Breast epithelium (tissue), 4 donors: ENCODE measurements at places on chromosomes 5 and 9. TPM values are rescaled to one million over a fixed set of nuclear protein-coding genes. Genes with fewer than 3 reads are reported as not detected.

DNA sequence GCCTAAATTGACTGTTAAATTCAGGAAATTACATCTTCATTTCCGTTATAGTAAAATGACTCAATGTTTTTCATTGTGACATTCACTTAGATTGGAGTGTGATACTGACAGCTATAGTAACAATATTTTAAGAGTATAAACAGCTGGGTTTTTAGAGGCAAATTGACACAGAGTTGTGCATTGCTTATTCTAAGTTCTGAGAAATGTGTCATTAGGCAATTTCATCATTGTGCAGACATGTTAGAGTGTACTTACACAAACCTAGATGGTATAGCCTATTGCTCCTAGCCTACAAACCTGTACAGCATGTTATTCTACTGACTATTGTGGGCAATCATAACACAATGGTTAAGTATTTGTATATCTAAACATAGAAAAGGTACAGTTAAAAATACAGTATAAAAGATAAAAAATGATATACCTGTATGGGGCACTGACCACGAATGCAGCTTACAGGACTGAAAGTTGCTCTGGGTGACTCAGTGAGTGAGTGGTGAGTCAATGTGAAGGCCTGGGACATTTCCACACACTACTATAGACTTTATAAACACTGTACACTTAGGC, 132.7 kb downstream of the PDE4D start:
- no peak for DNase-seq
- no peaks in the 10 kb centered on the region for H3K36me3 ChIP-seq
- no peaks in the 10 kb centered on the region for H3K27me3 ChIP-seq
- H3K4me3 ChIP-seq: no peak overlapping the region
- H3K4me1 ChIP-seq: no peaks in the 10 kb centered on the region
- H3K27ac ChIP-seq: no peak overlapping the region

DNA sequence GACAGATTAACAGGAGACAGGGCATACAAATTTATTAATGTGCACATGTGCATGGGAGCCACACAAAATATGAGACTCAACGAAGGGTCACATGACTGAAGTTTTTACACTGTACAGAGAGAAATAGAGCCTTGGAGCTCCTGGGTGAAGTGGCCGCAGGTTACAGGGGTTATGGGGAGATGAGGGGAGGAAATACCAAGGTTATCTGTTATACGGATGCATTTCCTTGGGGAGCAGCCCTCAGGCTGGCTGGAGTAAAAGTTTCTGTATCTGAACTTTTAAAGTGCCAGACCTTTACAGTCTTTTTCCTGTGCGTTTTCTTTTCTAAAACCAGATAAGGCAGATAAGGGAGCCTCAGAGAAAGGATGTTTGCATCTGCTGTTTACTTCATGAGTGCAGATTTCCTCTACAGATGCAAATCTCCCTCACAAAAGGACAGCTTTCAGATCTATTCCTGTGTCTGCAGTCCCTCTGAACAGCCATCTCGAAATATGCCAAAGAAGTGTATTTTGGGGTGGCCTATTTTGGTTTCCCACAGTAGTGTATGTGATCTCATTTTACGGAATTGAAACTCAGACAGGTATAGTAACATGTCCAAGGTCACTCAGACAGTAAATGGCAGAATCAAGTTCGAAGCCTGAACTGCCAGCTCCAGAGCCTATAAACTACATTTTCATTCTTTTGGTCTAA, 139.3 kb upstream of the FBXL17 start:
- H3K4me1 ChIP-seq: no peaks in the 10 kb centered on the region
- no peak for DNase-seq
- H3K27me3 ChIP-seq: no peaks in the 10 kb centered on the region
- no peak overlapping the region for H3K27ac ChIP-seq

- H3K27me3 ChIP-seq: no peaks in the 10 kb centered on the region
- no peak overlapping the region for H3K27ac ChIP-seq
- H3K36me3 ChIP-seq: no peaks in the 10 kb centered on the region
- H3K4me1 ChIP-seq: no peaks in the 10 kb centered on the region
Measured at GRCh38 chr9:22141908-22142307, 132.8 kb upstream of the CDKN2B start.

DNA sequence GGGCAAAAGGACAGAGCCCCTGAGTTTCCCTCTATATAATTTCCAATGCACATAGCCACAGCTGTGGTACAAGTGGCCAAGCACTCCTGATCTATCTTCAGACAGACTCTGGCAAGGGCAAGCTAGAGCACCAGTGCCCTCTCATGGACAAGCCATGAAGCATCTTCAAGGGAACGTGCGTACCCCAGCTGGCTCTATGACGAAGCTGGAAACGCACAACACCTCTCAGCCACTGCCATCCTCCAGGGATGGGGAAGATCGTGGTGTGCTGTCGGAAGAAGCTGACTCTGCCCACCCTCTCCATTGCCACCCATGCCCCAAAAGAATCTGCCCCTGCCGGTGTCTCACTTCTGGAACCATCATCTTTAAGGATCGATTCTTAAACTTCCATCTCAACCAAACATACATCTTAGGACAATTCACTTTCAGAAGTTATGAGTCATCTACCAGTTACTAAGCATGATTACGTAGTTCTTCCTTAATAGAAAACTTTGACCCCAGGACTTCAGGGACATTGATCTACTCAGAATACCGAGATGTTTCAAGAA, 482.9 kb downstream of the AGTPBP1 start:
- no peak overlapping the region for H3K27ac ChIP-seq
- DNase-seq: peak; percentile 55
- H3K4me1 ChIP-seq: no peaks in the 10 kb centered on the region
- H3K4me3 ChIP-seq: peak overlapping the region; percentile 32
- H3K36me3 ChIP-seq: no peaks in the 10 kb centered on the region

DNA sequence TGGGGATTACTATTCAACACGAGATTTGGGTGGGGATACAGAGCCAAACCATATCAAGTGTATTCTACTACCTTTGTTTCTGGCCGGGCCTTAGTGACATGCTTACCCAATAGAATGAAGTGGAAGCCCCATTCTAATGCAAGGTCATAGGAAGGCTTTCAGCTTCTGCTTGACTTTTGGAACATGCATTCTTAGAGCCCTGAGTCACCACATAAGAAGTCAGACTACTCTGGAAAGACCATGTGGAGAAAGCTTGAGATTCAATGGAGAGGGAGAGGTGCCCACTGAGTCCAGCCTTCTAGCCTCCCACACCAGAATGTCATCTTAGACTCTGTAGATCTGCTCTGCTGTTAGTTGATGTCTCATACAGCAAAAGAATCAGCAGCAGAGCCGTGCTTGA, 155.7 kb upstream of the FBN2 start:
- no peaks in the 10 kb centered on the region for H3K4me1 ChIP-seq
- no peaks in the 10 kb centered on the region for H3K27me3 ChIP-seq
- no peak for DNase-seq
- H3K4me3 ChIP-seq: no peak overlapping the region
- no peak overlapping the region for H3K27ac ChIP-seq
- H3K36me3 ChIP-seq: no peaks in the 10 kb centered on the region

- H3K4me3 ChIP-seq: no peak overlapping the region
- no peaks in the 10 kb centered on the region for H3K27me3 ChIP-seq
- H3K27ac ChIP-seq: peak overlapping the region; percentile 98
- H3K36me3 ChIP-seq: no peaks in the 10 kb centered on the region
Measured at GRCh38 chr9:129334105-129334935, 156.3 kb upstream of the IER5L start.

C9 gene
- not detected for total RNA-seq

DNA sequence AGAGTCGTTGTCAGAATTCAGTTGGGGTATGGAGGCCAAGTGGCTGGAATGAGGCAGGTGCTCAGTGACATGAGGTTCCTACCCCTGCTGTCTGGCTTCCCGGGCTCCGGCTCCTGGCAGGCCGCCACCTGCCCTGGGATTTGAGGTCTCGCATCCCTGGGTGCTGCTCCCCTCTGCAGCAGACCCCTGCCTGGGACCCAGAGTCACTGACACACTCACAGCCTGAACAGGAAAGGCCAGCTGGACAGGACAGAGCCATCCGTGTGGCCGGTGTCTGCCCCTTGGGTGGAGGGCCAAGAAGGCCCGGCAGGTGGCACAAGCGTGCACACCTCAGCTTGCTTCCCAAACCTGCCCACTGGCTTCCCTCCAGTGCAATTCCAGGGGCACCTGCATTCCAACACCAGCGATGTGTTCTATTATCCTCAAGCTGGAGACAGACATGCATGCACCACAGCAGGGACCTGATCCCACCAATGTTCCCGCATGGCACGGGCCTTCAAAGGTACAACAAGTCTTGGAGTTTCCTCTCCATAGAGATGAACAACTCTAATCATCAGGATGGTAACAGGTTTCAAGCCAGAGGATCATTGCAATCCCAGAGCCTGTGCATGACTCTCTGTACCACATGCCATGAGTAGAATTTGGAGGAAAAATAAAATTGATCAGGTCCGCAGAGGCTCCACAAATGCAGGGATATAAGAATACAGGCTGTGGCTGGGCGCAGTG, 45.6 kb upstream of the RNF130 start:
- H3K4me3 ChIP-seq: no peak overlapping the region
- DNase-seq: no peak
- no peak overlapping the region for H3K27ac ChIP-seq
- H3K36me3 ChIP-seq: no peaks in the 10 kb centered on the region

DNA sequence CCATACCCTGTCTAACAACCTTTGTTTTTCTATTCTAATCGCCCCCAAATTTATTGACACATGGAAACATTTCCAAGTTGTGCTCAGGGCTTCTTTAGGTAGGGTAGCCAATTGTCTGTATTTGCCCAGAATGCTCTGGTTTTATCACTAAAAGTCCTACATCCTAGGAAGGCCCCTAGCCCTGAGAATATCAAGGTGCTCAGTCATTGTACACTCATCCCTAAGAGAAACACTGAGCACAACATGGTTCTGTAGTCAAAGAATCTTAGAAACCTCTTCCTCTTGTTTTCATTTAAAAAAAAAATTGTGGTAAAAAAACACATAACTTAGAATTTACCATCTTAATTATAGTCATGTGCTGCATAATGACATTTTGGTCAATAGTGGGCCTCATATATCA, 69.0 kb upstream of the BASP1 start:
- H3K27me3 ChIP-seq: no peaks in the 10 kb centered on the region
- no peaks in the 10 kb centered on the region for H3K4me1 ChIP-seq

- no peak overlapping the region for H3K4me3 ChIP-seq
- no peaks in the 10 kb centered on the region for H3K27me3 ChIP-seq
Measured at GRCh38 chr5:91357806-91358205, 25.3 kb downstream of the ARRDC3 start.

IL3 gene
- not detected for total RNA-seq

GRM6 gene
- not detected for total RNA-seq

DNA sequence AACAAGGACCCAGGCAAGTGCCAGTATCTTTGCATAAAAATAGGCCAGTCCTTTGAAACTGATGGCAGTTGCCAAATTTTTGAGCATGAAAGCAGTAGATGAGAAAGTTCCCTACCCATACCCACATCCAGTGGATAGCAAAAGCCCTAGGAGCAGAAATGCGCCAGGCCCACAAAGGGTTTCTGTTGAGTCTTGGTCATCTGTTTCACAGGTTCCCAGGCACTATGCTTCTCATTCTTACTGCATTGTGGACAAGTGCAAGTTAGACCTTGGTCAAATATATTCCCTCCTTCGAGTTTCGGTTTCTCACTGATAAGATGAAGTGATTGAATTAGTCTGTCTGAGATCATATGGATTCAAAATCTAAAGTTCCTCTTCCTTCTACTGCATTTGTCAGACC, 152.3 kb downstream of the NR3C1 start:
- no peak overlapping the region for H3K4me3 ChIP-seq
- no peaks in the 10 kb centered on the region for H3K4me1 ChIP-seq
- H3K36me3 ChIP-seq: no peaks in the 10 kb centered on the region
- no peaks in the 10 kb centered on the region for H3K27me3 ChIP-seq

DNA sequence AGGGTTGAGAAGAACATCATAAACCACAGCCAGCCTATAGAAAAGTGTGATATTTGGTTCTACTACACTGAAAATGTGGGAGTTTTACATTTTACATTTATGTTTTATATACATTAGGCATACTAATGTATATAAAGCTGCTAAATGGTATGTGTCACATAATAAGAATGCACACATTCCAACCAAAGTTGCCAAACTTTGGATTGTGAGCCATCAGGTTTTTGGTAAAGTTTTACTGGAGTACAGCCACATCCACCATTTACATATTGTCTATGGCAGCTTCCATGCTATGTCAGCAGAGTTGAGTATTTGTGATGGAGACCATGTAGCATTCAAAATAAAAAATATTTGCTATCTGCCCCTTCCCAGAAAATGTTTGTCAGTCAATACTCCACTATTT, 23.1 kb upstream of the TARS1 start:
- no peak overlapping the region for H3K27ac ChIP-seq
- H3K27me3 ChIP-seq: no peaks in the 10 kb centered on the region
- H3K4me1 ChIP-seq: no peaks in the 10 kb centered on the region
- H3K4me3 ChIP-seq: no peak overlapping the region
- DNase-seq: no peak

DNA sequence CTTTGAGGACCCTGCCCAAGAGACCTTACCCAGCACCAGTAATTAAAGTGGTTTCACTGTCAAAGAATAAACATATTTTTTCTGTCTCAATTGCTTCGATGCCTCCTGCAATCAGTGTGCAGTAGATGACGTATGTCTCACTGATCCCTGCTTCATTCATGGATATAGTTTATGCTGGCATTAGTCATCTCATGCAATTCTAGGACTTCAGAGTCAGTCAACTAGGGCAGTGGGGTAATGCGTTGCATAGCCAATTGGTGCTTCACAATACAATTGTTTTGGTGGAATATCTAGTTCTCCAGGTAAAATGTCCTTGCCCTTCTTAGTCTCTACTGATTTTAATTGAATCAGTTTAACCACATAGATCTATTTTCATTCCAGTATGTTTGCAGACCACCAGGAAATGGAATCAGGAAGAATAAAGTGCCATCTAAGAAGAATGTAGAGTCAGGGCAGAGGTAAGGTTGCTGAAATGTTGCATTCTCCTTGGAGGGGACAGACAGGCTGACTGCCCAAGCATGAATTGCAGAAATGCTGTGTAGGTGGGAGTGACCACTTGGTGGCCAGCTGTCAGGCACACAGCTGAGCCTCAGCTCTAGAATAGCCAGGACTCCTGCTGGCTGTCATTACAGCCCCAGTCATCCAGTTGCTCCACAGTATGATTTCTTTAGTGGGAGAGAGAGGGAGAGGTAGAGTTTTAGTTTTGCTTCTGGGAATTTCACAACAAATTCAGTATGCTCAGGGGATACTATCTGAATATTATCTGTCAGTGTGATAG, 73.5 kb upstream of the MEGF10 start:
- H3K4me1 ChIP-seq: no peaks in the 10 kb centered on the region
- H3K36me3 ChIP-seq: no peaks in the 10 kb centered on the region
- no peaks in the 10 kb centered on the region for H3K27me3 ChIP-seq
- no peak for DNase-seq
- no peak overlapping the region for H3K27ac ChIP-seq
- H3K4me3 ChIP-seq: no peak overlapping the region

COL15A1 gene
- 47.8 TPM for total RNA-seq

SLC35D2 gene
- 21.3 TPM for total RNA-seq

- H3K4me1 ChIP-seq: no peaks in the 10 kb centered on the region
- H3K27ac ChIP-seq: no peak overlapping the region
- no peak for DNase-seq
- no peak overlapping the region for H3K4me3 ChIP-seq
- H3K36me3 ChIP-seq: no peaks in the 10 kb centered on the region
Measured at GRCh38 chr5:136510481-136510880, 145.1 kb upstream of the TRPC7 start.

GRCh38 chr9:76643399-76644117, 120.7 kb upstream of the PCA3 start:
- no peak overlapping the region for H3K4me3 ChIP-seq
- H3K36me3 ChIP-seq: no peaks in the 10 kb centered on the region
- no peaks in the 10 kb centered on the region for H3K4me1 ChIP-seq
- no peak for DNase-seq
